NCI-H1436 (cell line): ENCODE measurements at places on chromosomes 1 and 21.

DNA sequence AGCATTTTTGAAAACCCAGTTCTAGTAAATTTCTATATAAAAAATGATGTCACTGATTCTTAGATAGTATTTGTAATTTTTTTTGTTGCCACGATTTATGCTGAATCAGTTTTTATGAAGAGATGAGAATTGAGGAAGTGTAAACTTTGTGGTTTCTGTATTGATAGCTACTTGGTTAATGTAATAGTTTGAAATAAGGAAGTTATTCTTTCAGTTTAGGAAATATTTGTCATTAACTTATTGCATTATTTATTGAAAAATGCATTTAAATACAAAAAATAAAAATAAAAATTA lies 97.8 kb downstream of the ZFYVE9 start:
- no peak for DNase-seq

DNA sequence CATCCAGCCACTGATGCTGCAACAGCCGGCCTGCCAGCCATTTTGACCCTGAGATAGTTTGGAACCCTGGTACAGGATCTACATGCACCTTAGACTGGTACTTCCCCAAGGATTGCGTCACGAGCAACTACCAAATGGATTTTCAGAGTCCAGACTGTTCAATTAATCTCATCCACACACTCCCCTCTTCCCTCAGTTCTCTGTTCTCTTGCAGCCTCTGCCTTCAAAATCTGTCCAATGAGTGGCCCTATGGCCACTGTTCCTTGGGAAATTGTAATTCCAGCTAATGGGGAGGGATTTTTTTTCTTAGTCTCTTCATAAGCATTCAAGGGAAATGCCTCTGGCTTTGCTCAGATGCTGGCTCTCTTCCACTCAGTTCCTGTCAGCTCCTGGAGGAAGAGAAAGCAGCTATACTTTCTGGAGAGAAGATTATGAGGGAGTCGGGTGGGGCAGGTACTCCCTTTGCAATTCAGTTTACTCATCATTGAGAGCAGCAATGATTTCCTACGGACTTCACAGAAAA lies 19.8 kb upstream of the UAP1 start:
- DNase-seq: no peak

- no peak for DNase-seq
Observed at GRCh38 chr1:87141556-87141955, 187.1 kb upstream of the LMO4 start.

- DNase-seq: peak; percentile 94
Observed at GRCh38 chr1:39408641-39409054, 82.8 kb upstream of the BMP8A start.

- no peak for DNase-seq
Observed at GRCh38 chr1:234598974-234599616, 10.9 kb downstream of the IRF2BP2 start.

DNA sequence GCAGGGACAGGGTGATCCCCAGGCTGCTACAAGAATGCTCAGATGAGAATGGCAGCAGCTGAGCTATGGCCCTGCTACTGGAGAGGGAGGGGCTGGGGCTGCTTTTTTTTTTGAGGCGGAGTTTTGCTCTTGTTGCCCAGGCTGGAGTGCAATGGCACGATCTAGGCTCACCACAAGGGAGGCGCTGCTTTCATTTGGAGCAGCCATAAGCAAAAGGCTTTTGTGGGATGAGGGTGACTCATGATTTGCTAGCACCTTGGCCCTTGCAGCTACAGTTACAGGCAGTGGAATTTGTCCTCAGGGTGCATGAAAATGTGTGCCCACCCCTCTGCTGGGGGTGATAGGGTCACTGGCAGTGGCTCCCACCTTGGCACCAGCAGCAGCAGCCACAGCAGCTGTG lies 32.4 kb upstream of the CYP4A22 start:
- no peak for DNase-seq

DNA sequence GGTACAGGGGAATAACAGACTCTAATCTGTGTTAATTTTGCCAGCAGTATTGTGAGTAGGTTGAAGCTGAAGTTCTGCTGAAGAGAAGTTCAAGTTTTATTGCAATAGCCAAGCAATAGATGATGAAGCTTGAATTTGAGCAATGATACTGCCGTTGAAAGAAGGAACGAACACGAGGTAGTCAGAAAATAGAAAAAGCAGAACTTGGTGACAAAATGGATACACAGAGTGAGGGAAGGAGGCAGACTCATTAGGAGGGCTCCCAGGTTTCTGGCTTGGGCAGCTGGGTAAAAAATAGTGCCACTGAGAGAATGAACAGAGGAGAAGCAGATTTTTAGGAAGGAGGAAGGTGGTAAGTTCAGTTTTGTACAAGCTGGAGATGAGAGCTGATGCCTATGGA lies 22.3 kb upstream of the AGO1 start:
- DNase-seq: no peak

GRCh38 chr1:211132721-211133392 lies 1.1 kb downstream of the KCNH1 start:
- DNase-seq: no peak

DNA sequence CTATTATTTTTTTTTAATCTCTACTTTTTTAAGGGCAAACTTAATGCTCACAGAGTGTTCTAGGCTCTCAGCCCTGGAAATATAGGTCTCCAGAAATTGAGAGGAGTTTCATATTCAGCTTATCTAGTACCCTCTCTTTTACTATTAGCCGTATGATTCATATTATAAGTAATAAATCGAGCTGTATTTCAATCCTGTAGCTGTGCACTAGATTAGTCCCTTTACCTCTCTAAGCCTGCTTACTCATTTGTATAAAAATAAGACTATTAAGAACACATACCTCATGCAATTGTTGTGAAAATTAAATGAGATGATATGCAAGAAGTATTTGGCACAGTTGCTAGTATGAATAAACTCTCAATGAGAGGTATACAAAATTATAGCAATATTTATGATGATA lies 128.2 kb upstream of the HOOK1 start:
- DNase-seq: no peak

DNA sequence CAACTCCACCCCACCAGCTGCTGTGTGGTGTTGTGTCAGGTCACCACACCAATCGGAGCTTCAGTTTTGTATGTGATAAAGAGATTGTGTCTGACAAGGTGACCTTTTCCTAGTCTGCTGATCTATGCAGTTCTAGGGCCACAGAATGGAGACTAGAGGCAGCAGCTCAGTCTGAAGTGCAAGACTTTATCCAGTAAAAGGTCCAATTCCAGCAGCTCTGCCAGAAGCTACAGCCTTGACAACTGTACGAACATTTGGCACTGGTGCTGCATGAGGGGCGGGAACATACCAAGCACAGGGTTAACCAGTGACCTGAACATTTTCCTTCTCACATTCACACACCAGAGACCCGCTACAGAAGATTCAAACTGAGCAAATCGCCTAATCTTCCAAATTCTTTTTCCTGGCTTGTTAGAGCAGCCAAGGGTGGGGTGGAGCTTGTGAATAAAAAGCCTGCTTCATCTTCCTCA lies 9.3 kb downstream of the FMO1 start:
- no peak for DNase-seq

- peak; percentile 11 for DNase-seq
Observed at GRCh38 chr1:204736836-204737235, 51.3 kb upstream of the LRRN2 start.

DNA sequence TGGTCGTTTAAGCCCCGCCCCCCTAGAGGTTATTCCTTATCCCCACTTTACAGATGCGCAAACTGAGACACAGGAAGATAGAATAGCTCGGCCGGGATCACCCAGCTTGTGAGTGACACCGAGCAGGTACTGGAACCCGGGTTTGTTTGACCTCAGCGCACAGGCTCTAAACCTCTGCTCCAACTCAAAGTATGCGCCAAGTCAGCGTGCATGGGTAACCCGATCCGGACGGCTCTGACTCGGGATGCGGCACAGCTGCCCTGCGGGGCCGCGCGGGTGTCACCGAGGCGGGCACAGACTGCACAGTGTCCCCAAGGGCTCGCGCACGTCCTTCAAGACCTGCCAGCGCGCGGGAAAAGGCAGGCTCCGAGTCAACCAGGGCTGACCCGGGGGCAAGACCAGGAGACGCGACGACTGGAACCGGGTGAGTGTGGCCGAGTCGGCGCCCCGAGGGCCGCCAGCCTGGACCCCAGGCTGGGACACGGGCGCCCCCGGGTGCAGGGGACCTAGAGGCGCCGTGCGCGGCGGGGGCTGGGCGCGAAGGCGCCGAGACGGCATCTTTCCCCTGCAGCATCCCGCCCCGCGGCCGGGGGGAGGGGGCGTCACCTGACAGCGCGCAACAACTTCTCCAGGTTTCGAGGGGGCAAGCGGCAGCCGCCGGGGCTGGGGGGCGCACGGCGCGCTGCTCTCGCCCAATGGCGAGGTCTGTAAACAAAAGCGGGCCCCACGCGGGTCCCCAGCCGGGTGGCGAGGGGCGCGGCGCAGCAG lies 101.9 kb upstream of the SOD1 start:
- peak; percentile 43 for DNase-seq

DNA sequence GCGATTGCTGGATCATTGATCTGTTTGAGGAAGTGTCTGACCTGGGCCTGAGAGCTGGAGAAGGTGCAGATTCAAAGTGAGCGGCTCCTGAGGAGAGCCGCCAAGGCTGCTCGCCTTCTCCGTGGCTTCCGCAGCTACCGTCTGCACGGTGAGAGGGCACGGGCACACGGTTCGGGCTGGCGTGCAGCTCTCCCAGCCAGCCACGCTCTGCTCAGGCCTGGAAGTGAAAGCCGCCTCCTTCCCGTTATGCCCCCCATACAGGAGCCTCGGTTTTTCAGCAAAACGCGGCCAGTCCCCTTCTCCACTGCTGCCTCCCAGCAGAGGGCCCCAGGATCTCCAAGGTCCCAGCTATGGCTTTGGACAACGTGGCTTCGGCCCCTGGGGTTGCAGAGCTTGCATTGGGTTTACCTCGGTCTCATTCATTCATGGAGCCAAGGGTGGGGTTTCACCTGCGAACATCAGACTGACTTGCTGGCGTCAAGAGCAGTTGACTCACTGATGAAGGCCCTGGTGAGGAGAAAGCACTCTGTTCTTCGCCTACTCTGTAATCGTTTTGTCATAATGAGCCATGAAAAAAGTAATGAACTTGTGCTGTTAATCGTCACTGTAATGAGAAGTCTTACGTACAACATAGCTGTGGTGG lies 24.4 kb upstream of the PDXK start:
- no peak for DNase-seq

- no peak for DNase-seq
Observed at GRCh38 chr1:203557390-203557789, 63.4 kb downstream of the OPTC start.

DNA sequence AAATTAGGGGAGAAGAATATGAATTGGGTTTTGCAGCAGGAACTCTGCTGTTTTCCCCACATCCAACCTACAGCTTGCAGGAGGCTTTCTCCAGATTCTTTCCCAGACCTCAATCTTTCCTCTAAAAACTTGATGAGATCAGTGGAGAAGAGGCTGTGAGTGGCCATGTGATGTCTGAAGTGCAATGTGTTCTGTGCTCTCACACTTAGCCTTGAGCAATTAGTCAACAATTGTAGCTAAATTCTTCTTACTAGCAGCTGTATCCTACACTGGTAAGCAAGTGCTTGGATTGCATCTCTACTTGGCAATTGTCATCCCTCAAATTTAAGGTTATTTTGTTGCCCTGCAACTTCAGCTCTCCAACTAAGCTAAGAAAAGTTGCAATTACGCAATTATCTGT lies 807.3 kb upstream of the RGS18 start:
- no peak for DNase-seq

DNA sequence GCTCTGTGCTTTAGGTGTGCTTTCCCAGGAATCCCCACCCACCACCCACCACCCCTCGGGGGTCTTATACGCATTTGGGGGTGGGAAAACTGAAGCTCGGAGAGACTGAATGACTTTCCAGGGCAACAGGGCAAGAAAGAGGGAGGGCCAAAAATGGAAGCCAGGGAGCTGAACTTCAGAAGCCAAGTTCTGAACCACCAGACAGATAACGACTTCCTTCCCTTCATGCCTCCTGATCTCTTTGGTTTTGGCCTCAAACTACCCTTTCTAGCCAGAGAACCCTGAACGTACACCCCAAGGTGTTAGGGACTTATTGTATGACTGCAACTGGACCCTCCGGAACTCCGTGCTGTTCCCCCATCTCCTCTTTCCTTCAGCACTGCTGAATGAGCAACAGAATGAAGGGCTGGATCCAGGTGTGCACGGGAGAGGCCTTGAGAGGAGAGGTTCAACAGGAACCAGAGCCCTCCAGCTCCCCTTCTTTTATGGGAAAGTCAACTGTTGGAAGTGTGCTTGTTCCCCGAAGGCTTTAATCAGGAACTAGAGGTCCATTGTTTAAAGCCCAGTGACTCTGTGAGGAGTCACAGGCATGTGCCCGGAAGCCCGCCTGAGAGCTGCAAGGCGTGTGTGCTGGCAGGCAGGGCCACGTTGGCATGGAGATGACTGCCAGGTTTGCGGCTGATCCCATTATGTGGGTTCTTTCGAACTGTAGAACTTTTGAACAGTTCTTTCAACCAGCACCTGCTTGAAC lies 3.1 kb downstream of the BACE2 start:
- DNase-seq: no peak

- DNase-seq: peak; percentile 90
Observed at GRCh38 chr1:46133181-46133658, 791 bp upstream of the PIK3R3 start.

GRCh38 chr1:60904099-60904851 lies 178.1 kb upstream of the NFIA start:
- no peak for DNase-seq

DNA sequence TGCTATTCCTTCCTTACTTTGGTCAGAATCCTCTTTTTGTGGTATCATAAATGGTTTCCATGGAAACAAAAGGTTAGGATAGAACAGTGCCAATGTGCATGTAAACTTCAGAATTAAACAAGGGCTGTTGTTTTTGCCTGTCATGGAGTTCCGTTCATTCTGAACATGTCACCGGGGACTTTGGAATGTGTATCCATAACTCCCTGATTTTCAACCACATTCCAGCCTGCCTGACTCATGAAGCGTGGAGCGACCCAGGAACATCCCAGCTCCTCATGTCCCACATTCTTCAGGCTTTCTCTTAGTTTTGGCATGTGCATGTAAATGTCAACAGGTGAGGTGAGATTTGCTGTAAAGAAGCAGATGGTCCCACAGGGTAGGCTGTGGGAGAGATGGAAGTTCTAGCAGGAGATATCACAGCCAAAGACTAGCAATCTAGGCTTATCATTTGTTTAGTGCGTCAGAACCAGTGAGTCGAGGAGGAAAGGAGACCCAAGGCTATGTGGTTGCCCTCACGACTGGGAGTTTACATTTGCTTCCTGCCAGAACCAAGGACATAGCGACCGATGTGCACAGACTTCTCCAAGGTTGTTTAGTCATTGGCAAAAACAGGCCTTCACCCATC lies 23.0 kb upstream of the DNAJC11 start:
- DNase-seq: no peak

GRCh38 chr1:200150721-200151120 lies 123.2 kb downstream of the NR5A2 start:
- DNase-seq: peak; percentile 62

DNA sequence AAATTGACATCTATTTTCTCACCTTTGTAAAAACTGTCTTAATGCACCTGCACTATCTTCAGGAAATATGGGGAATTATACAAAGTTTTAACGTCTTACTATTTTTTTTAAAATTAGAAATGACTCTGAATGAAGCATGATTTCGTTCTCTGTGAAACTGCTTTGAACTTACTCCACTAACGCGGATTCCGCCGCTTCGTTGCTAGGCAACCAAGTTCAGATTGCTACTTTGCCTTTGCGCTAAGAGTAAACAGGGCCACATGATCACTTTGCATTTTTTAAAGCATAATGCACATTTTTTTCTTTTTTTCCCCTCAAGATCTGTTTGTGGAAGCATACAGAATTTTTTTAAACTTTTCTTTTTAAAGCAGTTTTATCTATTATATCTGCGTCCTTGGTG lies 690.5 kb downstream of the BRINP3 start:
- no peak for DNase-seq
